ENCODE measurements at places on chromosomes 12 and 14.

DNA sequence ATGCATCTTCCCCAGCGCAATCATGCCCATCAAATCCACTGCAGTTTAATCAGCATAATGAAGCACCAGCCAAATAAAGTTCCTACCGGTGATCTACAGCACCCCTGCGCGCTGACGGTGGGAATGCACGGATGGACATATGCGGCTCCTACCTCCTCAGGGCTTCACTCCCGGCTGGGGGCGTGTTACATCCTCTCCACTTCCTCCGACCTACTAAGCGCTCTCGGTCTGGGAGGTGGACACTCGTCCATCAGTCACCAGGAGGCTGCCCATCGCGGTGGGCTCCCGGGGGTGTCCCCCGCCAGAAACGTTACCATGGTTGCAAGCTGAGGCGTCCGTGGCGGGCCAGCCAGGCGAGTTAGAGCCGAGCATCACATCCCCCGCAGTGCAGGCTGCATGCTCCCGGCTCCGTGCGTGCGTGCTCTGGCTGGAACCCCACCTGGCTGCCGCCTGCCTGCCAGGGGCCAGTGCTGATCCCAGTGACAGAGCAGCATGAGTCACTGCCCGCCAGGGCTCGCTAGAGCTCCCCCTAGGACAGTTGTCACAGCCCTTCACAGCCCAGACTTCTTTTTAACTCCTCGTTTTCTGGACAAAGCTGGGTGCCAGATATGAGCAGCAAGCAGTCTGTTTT lies 73.0 kb downstream of the CIT start:
- peak; percentile 90 for DNase-seq

GRCh38 chr14:99125113-99125512 lies 146.9 kb downstream of the BCL11B start:
- DNase-seq = no peak

DNA sequence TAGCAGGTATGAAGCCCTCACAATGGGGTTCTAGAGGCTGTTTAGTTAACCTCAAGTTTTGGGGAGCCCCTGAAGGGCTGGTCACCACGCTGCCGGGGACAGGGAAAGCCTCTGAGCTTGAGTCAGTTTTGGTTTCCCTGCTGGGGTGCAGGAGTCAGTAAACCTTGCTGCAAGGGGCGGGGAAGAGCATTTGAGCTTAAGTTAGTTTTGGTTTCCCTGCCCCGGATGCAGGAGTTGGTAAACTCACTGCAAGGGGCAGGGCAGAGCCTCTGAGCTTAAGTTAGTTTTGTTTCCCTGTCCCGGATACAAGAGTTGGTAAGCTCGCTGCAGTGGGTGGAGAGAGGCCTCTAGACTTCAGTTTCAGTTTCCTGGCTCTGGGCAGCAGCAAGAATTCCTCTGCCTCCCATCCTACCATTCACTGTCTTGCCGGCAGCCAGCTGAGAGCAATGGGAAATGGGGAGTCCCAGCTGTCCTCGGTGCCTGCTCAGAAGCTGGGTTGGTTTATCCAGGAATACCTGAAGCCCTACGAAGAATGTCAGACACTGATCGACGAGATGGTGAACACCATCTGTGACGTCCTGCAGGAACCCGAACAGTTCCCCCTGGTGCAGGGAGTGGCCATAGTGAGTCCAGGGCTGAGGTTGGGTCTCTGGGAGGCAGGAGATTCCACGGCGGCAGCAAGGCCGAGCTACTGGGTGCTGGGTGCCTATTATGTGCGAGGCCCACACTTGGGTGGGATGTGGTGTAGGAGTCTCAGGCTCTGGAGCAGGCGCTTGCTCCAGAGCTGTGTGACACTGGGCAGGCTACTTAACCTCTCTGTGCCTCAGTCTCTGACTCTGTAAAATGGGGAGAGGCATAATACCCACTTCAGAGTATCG lies at the start of gene OAS2:
OAS2 (plus strand) TSS at position 357 of the 878 bp plus-strand sequence; CDS start at position 447, 90 bp downstream.
- DNase-seq = peak; percentile 14

GRCh38 chr12:64621257-64621942 lies 11.1 kb downstream of the RASSF3 start:
- no peak for DNase-seq

GRCh38 chr12:86158956-86159355 lies 97.2 kb downstream of the MGAT4C start:
- DNase-seq = no peak

- DNase-seq = no peak
Measured at GRCh38 chr12:131409211-131409610, 301.7 kb upstream of the SFSWAP start.

DNA sequence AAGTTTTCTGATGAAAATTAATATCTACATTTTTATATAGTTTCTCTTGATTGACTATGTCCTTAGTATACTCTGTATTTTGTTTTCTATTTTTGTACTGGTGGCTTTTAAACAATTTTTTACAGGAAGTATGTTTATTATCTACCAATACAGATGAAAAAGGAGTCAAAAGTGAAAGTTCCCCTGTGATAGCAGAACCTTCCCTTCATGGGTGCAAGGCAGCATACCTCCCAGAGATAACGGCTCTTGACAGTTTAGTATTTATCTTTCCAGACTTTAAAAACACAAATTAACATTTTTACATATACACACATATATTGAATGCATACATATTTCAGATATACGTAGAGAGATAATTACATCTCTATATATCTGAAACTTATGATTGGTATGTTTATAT lies 17.1 kb upstream of the FAM234B start:
- DNase-seq = no peak

DNA sequence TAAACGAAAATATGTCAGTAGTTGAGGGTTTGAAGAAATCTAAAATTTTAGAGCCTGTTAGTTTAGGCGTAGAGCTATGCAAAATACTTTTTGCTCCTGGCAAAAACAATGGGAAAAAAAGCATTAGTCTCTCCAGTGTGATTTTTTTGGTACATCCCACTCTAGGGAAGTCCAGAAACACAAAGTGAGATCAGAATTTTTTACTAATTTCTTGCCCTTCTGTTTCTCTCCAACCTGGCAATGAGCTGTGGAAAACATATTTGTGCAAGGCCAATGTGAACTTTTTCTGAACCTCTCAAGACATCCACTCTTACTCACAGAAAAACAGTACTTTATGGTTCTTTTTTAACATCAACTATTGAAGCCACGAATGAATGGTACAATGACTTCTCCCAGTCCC lies 56.9 kb upstream of the DCN start:
- no peak for DNase-seq

DNA sequence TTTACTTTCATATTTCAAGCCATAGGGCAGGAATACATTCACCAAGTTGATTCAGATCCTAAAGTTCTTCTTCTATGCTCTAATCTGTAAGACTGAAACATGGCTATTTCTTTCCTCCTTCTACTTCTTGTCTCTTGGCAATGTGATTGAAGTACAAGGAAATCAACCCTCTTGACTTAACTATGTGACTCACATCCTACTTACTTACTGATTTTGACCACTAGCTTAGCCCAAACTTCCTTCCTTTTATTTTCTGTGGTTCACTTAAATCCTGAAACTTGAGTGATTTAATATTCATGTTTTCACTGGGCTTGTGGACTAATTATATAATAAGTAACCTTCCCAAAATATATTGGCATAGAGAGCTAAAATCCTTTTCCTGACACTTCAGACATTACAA lies 111.2 kb upstream of the NOVA1 start:
- DNase-seq = no peak

- DNase-seq = no peak
Measured at GRCh38 chr12:116318576-116319232, 41.2 kb upstream of the MED13L start.

GRCh38 chr14:105694961-105695360 lies 168.6 kb downstream of the TMEM121 start:
- DNase-seq = no peak

GRCh38 chr14:35932136-35932535 lies 106.0 kb downstream of the BRMS1L start:
- DNase-seq = no peak

DNA sequence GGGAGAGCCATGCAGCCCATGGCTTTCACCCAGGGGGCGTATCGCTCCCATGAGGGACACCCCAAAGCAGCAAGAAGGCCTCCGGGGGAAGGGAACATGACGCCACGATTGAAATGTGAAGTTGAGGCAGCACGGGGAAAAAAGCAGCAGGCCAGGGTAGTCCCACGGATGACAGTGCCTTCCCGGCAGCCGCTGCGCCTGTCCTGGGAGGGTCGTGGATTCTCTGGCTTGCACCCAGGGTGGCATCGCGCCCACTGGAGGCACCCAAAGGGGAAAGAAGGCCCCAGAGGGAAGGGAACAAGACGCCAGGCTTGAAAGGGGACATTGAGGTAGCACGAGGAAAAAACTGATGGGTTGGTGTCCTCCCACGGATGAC lies 161.6 kb upstream of the ALG10B start:
- no peak for DNase-seq

GRCh38 chr12:5051913-5052312 lies 8.2 kb downstream of the KCNA5 start:
- DNase-seq = no peak

DNA sequence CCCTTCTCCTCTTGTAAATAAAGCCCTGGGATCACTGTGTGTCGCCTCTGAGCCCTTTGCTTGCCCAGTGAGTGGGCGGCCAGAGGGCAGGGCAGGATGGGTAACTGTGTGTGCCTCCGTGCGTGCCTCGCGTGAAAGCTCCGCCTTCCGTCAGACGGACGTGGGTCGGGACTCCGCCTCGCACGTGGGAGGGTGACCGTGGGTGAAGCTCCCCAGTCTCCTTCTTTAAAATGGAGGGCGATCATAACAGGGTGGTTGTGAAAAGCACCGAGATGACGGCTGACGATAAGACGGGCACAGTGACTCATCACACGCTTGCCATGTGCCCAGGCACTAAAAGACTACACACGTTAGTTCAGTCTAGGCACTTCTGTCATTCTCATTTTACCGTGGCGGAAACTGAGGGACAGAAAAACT lies 9.2 kb downstream of the PHB2 start:
- DNase-seq = no peak

DNA sequence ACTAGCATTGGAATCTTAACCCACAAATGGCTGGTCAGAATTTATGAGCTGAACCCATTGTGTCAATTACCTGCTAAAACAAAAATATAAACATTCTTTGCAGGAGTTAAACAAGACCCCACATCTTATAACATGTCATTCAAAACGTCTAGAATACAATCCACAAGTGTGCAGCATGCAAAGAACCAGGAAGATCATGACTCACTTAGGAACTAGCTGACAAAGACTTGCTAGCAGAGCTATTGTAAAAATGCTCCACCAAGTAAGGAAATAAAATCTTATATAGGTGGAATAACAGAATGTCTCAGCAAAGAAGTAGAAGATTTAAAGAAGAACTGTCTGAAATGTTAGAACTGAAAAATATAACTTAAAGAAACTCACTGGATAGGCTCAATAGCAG lies 26.5 kb upstream of the POC1B start:
- no peak for DNase-seq

DNA sequence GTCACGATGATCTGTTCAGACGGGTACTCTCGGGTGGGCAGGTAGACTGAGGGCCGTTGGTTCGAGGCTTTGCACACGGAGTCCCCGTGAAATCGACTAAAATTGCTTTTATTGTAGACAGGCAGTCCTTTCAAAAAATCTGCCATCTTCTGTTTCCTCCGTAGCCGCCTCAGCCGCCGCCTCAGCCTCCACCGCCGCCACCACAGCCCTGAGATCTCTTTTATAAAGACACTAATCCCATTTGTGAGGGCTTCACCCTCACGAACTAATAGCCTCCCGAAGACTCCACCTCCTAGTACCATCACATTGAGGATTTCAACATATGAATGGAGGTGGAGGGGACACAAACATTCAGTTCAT lies 74.2 kb downstream of the KLHL28 start:
- no peak for DNase-seq

GRCh38 chr12:3832738-3833137 lies 40.5 kb downstream of the PARP11 start:
- no peak for DNase-seq

DNA sequence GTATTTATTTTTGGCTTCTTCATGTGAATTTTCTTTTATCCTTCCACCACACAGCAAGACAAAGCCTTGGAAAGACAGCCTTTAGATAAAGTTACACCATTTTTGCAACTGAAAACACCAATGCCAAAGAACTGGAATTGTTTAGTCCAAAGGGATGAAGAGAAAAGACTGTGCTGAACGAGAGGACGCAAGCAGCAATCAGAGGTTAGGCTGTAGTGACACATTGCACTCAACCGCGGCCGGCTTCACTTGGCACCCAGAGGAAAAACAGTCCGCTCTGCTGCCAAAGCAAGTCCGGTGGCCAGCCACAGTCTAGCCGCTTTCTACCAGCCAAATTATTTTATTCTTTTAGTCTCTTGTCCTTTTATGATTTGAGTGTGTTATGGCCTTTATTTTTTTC lies 49.1 kb upstream of the KCNJ8 start:
- no peak for DNase-seq

GRCh38 chr12:11581179-11581755 lies 68.2 kb upstream of the ETV6 start:
- peak; percentile 86 for DNase-seq

DNA sequence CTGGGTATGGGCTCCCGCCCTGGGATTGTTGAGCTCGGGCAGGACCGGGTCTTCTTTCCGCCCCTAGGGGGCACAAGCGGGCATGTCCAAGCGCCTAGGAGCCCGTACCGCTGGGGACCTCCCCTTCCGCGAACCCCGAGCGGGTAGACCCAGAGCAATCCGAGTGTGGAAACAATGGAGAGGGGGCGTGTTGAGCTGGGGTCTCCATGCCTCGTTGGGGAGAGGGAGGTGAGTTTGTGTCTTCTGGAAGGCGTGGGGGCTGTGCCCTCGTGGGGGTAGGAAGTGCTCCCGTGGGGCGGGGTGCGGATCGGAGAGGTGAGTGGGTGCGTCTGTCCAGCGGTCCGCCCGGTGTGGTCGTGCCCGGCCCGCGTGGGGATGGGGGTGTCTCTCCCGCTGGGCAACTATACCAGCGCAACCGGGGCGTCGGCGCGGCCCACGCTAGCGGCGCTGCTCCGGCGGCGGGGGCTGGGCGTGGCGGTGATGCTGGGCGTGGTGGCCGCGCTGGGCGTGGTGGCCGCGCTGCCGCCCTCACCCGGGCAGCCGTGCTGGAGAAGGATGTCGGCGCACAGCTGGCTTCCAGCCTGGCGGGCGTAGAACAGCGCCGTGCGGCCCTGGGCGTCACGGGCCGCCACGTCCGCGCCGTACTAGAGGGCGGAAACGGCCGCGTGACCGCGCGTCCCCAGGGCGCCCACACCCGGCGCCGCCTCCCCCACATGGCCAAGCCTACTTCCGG lies 12.2 kb downstream of the AGAP2 start:
- DNase-seq = peak; percentile 93

- DNase-seq = peak; percentile 12
Measured at GRCh38 chr14:20626274-20626673, 15.2 kb downstream of the OR6S1 start.

- peak; percentile 53 for DNase-seq
Measured at GRCh38 chr12:31813305-31813704, 84.5 kb upstream of the AMN1 start.

- DNase-seq = peak; percentile 66
Measured at GRCh38 chr12:6703631-6704030, 3.0 kb upstream of the PIANP start.
